ENCODE measurements at places on chromosomes 13 and 19.

DNA sequence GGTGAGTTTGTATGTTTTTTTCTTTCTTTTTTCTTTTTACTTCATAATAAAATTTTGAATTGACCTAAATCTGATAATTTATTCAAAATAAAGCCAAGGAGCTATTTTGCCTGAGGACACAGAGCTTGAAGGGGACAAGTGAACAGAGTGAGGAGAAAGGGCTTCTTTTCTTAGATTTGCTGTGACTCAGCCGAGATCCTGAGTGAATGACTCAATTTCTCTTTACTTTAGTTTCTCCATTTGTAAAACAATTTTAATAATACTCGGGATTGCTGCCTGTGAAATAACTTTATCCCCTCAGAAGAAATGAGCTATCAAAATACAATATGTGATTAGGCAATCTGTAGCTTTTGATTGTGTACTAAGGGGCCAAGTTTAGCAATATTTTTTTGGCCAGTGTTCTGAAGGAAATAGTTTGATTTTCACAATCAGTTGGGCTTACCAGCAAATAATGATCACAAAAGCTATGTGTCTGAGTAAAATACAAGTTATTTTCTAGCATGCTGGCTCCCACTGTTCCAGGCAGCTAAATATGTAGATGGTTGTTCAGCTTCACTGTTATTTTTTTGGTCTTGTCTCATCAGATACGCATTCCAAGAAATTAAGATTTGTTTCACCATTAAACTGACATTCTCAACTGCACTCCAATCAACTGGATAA is 437.5 kb downstream of the FGF9 start:
- DNase-seq, result no peak

DNA sequence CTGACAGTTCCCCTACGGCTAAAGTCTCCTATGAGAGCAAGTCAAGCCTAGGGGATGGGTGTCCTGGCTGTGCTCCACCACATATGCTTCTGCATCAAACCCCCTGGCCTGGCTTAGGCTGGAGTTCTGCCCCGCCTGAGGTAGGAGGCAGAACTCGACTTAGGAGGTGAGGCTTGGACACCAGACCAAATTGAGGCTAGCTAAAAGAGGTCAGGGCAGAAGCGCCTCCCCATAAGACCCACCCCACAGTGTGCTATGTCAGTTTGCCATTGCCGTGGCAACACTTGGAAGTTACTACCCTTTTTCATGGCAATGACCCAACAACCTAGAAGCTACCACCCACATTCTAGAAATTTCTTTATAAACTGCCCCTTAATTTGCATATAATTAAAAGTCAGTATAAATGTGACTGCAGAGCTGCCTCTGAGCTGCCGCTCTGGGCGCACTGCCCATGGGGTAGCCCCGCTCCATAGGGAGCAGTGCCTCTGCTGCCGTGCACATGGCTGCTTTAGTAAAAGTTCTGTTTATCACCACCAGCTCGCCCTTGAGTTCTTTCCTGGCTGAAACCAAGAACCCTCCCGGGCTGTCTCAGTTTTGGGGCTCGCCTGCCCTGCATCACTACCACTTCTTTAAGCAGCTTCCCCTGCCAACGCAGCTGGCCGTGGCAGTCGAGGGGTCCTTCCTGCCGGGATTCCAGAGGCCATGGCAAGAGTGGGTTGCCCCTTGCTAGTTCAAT is 20.2 kb downstream of the AP1M1 start:
- DNase-seq, result no peak

DNA sequence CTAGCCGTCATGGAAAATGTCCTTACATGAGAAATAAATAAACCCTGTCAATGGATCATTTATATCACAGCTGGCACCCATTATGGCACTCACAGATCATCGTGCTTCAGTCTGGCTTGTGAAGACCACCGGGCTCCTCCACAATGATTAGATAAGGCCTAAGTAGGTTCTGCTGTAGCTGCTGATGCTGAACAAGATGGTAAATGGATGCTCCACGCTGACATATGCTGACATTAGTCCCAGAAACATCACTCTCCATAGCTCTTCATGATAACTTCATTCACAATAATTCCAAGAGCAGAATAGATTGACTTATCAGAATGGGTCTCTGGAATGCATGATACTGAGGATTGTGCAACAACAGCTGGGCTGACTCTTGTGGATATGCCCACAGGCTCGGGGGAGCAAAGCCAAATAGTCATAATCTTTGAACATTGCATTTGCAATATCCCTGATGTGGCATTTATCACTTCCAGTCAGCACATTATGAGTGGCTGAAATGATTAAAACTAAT is 63.8 kb upstream of the RXFP2 start:
- DNase-seq, result no peak

DNA sequence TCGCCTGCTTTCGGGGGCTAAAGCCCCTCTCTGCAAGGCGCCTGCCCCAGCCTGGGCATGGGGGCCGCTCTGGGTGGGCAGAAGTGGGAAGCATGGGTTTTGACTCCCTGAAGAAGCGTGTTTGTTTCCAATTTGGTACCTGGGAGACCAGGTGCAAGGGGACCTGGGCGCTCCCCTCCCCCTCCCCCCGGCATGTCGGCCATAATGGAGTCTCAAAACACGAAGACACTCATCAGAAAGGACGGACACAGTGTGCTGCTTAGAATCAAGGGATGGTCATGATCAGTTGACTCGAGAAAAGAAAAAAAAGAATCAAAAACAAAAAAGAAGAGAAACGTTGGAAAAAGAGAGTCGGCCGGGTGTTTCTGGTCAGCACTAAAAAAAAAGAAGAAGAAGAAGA is 76.8 kb downstream of the IER2 start:
- no peak for DNase-seq

DNA sequence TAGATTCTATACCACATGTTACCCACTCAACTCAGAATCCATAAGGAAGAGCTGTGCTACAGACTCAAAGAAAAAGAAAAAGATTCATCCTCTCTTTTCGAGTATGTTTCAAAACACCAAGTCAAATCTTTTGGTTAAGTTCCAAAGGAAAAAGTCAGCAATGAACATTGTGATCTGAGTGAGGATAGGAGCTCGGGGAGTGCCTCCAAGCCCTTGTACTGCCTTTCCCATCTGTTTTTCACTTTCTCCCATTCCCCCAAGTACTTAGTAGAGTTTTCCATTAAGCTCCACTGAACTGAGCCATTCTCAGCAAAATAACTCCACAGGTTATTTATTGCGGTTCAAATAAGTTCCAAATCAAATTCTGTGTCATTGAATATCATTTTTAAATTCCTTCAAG is 47.7 kb upstream of the MAB21L1 start:
- no peak for DNase-seq

DNA sequence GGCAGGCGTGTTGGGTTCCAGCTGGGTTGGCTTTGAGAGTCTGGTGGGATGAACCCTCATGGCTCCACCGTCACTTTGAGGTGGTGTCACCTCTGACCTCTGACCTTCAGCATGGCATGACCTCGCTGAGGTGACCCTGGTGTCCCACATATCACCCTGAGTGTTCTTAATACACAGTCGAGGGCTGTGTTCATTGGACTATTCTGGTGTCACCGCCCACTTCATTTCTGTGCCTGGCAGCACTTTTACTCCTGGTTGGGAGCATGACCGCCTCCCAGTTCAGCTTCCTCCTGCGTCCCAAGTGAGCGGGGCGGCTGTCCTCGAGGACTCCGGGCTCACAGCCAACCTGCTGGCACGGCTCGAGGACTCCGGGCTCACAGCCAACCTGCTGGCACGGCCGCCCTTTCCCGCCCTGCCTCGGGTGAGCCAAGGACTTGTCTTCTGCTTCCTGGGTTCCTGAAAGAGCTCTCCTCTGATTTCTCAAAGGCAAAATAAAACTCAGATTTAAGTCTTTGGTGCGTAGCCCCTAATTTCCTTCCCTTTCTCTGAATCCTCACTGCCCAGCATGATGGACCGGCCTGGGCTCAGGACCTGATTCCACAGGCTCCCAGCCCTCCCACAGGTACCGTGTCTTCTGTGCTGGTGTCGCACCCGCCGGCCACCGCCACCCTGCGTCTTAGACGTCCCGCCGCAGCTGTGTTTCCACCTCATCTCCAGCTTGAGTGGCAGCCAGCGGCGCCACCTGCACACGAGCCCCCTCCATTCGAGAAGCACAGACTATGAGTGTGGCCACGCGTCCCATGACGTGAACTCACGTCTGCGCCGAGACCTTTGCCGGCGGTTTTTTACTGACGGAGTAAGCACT is 10.4 kb downstream of the ATP4B start:
- no peak for DNase-seq

DNA sequence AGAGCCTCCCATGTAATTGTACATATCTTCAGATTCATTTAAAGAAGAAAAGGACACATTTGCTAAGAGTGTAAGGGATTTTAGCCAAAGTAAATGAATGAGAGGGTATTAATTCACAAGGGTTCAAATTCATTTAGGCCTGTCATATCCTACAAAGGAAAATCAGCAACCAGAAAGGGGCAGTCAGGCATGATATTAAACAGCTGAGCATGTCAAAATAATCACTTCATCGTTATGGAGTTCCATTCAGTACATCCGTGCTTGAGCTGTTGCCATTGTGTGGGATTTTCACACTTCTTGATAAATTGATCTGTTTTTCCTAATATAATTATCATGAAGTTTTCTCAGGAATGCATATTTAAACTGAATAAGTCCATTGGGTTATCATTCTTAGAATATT is 567.1 kb downstream of the GPC5 start:
- no peak for DNase-seq

GRCh38 chr19:2327773-2328400 is 499 bp downstream of the LSM7 start:
- DNase-seq, result peak; percentile 87

DNA sequence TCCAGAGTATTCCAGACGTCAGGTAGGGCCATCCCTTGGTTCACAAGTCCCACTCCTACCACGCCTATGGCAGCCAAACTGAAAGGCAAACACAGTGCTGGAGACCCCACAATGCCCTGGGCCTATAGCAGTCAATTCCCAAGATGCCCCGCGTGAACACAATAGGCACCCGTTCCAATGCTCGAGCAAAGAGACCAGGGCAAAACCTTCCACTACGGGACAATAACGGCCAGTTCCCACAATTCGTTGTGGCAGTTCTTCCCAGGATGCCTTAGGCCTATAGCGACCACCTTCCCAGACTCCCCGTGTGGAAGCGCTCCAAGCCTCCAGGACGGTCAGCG is 538 bp downstream of the ZNF428 start:
- DNase-seq, result peak; percentile 80

DNA sequence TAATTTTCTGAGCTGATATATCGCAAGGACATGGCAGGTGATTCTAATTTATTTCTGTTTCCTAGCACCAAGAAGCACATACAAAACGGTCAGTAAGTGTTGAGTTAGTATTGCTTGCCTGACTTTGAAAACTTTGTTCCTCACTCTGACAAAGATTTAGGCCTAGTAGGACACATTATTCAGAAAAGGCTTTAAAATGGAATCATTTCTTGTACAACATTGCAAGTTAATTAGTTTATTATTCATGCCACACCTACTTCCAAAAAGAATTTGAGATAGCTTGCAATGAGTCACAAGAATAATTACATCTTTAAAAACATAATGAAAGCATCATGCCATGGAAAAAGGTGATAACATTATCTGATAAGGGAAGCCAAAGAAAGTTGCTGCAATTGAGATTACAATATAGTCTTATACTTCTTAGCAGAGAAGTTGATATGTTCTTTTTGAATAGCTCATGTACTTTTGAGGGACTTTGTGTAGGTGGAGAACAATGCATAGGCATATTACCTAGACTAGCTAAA is 474.2 kb downstream of the KLF5 start:
- DNase-seq, result no peak

DNA sequence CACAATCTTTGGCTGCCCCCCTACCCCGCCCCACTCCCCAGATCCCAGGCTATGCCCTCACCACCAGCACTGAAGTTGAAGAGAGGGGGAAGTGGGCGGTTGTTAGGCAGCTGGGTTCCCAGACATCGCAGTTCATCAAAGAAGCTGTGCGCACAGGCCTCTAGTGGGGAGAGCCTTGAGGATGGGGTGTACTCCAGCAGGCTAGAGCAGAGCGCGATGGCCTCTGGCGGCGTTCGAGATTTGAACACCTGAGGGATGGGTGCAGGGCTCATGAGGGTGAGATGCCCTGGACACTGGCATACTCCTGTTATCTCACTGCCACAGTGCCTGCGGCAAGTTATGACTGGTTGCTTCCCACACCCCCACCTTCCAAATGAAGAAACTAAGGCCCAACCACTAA is 10.0 kb downstream of the GSK3A start:
- DNase-seq, result no peak
